SHP77 treated with DMSO at 0.1 percent for 48 hours (cell line): ENCODE measurements at places on chromosomes 5 and 9.

DNA sequence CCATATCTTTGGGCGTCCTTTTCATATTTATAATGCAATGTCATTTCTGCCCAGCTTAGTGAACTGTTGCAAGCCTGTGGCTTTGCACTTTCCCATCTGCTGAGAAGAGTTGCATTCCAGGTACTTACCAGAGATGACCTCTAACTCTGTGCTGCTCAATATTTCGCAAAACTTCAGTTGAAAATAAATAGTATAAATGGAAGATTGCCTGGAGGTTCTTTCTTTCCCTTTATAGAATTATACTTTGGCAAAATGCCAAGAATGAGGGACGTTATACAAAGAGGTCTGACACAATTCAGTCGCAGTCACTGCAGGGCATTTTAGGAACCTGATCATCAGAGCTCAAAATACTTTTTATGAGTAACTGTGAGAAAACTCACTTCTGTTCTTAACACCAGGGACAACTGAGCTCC is 18.9 kb upstream of the VLDLR start:
- no peak for DNase-seq

DNA sequence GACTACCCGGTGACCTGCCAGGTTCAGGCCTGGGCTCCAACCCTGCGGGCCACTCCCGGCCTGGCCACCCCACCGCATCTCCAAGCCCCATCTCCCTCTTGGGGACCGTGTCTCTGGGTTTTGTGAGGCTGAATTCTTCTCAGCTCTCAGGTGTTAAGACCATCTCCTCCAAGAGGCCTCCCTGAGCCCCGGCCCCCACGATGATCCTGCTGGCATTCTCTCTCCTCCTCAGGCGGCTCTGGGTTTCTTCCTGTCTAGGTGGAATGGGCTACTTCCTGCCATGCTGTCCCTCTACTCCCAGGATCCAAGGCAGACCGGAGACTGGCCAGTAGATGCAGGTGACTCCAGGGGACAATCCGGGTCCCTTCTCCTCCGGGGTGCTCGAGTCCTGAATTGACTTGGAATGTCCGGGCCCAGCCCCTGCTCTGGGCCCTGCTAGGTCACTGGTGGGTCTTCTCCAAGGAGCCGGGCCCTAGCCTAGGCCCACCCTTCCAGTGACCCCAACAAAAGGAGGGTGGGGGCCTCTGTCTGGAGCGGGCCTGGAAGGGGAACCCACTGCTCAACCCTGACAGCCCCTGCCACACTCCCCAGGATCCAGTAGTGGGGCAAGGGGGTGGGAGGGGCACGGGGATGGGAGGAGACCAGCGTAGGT is 219.8 kb downstream of the C9orf50 start:
- DNase-seq: no peak

DNA sequence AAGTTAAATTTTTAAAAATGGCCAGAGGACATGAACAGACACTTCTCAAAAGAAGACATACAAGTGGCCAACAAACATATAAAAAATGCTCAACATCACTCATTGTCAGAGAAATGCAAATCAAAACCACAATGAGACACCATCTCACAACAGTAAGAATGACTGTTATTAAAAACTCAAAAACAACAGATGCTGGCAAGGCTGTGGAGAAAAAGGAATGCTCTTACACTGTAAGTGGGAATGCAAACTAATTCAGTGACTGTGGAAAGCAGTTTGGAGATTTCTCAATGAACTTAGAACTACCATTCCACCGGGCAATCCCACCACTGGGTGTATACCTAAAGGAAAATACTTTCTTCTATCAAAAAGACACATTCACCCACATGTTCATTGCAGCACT is 168.5 kb upstream of the PIK3R1 start:
- DNase-seq: no peak

- DNase-seq: no peak
Observed at GRCh38 chr5:36261186-36261585, 19.5 kb upstream of the NADK2 start.

DNA sequence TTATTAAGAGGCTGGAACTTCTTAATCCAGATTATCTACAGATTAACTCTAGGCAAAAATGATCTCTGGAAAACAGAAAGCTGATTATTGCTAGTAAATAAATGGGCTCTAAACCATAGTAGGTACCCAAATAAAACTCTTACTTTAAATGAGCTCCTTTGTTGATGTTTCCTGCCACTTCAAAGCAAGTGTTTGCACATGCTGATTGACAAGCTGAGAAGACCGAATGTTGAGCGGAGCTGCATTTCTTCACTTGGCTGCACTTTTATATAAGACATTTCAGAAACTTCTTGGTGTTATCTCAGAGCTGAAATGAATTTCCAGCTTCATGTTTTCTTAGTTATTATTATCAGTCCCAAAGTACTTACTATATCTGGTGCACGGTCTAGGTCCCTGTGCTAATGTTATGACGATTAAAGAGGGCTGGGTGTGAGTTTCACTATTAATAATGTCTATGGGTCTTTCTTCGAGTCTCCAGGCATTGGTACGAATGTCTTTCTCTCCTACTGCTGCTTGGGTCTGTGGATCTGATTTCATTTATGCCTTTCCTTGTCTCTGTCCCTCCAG is 58.6 kb upstream of the CTXN3 start:
- no peak for DNase-seq

DNA sequence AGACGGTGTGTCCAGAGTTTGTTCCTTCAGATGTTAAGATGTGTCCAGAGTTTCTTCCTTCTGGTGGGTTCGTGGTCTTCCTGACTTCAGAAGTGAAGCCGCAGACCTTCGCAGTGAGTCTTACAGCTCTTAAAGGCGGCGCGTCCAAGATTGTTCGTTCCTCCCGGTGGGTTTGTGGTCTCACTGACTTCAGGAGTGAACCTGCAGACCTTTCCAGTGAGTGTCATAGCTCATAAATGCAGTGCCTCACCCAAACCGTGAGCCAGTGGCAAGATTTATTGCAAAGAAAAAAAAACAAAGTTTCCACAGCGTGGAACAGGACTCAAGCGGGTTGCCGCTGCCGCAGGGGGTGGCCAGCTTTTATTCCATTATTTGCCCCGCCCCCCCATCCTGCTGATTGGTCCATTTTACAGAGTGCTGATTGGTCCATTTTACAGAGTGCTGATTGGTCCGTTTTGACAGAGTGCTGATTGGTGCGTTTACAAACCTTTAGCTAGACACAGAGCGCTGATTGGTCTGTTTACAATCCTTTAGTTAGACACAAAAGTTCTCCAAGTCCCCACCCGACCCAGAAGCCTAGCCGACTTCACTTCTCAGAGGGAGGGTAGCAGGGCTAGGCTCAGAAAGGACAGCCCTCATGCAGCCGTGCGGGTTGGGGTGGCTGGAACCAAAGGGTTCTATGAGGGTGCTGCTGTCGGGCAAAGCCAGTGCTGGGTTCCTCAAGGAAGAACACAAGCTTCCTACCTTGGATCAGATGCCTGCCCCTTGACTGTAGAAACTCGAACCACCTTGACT is 9.1 kb upstream of the RNF130 start:
- DNase-seq: no peak

- no peak for DNase-seq
Observed at GRCh38 chr9:93983875-93984274, 28.7 kb upstream of the BARX1 start.

GRCh38 chr5:10760096-10760920 is 726 bp downstream of the DAP start:
- peak; percentile 56 for DNase-seq

DNA sequence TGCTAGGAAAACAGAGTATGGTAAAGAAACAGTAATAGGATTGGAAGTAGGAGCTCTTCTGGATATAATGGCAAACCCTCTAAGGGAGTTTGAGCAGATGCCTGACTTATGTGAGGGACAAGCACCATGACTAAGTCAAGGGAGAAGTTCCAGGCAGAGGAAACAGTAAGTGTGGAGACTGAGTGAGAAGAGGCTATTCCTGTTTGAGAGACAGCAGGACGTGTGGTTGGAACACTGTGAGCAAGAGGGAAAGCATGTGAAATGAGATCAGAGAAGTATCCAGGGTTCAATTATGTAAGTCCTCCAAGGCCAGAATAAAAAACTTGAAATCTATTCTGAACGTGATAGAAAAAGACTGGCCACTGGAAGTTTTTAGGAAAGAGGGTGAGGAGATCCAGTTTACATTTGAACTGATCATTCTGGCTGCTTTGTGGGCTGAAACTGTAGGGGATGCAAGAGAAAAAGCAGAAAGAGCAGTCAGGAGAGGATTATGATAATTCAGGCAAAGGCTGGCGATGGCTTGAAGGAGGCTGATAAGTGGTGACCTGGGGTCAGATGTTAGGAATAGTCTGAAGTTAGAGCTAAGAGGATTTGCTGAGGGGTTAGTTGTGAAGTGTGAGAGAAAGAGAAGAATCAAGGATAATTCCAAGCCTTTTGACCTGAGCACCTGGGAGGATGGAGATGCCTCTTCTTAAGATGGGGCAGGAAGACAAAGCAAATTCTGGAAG is 19.2 kb downstream of the DMAC1 start:
- no peak for DNase-seq

DNA sequence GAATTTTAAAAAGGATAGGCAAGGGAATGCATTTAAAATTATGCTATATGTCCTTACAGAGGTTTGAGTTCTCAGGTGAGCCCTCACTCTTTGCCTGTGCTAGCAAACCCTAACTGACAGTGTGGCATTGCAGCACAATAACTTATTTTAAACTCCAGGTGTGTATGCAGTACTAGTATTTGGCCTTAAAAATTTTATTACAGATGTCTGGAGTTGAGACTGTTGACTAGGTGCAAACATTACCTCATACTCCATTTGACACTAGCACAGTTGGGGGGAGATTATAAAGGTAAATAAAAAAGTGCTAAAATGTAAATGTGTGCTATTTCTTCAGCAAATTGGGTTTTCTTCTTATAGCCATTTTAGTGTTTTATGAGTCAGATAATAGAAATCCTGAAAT is 407.7 kb downstream of the SH3GL2 start:
- DNase-seq: no peak

DNA sequence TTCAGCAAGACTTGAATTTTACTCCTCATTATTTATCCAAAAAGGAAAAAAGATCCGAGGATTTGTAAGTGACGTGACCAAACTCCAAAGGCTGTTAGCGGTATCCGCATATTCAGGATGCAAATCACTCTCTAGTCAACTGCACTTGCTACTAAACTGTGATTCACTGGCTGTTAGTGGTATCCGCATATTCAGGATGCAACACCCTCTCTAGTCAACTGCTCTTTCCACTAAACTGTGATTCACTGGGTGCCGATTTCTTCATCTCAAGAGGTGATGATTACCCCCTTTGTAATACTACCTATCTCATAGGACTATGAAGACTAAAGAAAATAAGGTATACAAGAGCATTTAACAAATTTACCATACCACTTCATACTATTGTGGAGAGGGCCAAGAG is 5.7 kb downstream of the MAPKAP1 start:
- DNase-seq: no peak

DNA sequence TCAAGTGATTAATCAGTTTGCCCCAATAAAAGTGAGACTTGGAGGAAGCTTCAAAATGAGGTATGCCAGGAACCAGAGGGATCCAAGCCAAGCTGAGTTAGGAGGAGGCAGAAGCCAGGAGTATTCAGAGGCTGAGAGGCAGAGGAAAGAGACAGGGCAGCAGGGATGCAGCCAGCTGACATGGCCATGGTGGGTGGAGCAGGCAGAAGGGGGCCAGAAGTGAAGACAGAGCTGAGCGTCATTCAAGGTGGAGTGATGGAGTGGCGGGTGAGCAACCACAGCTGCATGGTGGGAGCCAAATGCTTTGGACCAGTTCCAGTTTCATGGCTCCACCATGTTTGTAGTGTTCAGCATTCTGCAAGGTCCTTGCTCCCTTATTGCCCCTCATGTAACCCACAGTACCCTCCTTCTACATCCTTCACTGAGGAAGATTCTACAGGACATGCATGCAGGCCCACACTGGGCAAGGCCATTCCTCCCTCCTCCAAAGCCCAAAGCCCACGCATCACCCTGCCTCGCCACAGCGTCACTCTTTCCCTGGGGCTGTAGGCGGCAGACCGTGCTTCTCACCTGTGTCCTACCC is 100.6 kb downstream of the FSTL4 start:
- no peak for DNase-seq
